ENCODE measurements at places on chromosomes 5 and 9.

DNA sequence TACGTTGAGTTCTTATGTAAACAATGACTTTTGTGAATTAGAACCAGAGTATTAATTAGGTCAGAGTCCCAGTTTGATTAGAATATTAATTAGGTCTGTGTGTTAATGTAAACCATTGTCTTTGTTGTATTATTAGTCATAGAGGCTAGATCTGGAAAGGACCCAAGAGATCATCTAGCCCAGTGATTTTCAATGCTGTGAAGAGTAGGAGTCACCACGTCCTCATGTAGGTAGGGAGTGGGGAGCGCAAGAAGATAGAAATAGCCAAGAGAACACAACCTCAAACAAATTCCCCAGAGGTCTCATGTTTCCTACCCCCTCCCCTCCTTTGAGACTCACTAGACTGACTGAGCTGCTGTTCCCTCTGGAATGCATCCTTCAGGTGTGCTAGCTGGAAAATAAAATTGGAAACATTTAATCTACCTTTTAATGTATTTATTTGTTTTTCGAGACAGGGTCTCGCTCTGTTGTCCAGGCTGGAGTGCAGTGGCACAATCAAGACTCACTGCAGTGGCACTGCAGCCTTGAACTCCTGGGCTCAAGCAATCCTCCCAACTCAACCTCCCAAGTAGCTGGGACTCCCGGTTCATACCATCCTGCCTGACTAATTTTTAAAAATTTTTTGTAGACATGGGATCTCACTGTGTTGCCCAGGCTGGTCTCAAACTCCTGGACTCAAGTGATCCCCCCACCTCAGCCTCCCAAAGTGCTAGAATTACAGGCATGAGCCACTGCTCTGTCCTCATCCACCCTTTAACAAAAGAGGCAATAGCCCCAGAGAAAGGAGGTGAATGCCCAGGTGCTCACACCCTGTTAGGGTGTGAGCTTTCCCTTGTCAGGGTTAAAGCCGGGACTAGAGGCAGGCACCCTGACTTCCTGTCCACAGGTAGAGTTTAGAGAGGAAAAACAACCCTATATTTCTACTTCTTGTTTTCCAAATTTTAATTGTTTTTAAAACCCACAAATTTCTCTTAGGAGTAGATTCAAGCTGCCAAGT lies 92.9 kb downstream of the INIP start:
- DNase-seq = no peak

DNA sequence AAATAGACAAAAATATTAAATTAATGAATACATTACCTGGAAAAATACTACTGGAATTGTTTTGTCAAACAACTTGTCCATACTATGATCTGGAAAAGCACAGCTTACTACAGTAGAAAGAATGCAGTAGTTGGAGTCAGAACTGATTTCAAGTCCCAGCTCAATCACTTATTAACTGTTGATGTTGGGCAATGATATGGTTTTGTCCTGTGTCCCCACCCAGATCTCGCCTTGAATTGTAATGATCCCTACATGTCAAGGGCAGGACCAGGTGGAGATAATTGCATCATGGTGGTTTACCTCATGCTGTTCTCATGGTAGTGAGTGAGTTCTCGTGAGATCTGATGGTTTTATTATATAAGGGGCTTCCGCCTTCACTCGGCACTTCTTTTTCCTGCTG lies 247.5 kb downstream of the CD180 start:
- no peak for DNase-seq

- DNase-seq = no peak
Observed at GRCh38 chr5:124546643-124547042, 199.8 kb downstream of the ZNF608 start.

GRCh38 chr5:110268283-110268682 lies 458.2 kb downstream of the TMEM232 start:
- no peak for DNase-seq

GRCh38 chr9:70160686-70161600 lies 97.8 kb upstream of the SMC5 start:
- no peak for DNase-seq

GRCh38 chr9:126696401-126697145 lies 82.8 kb downstream of the LMX1B start:
- DNase-seq = no peak

- no peak for DNase-seq
Observed at GRCh38 chr9:72440378-72440777, 75.4 kb upstream of the ZFAND5 start.

DNA sequence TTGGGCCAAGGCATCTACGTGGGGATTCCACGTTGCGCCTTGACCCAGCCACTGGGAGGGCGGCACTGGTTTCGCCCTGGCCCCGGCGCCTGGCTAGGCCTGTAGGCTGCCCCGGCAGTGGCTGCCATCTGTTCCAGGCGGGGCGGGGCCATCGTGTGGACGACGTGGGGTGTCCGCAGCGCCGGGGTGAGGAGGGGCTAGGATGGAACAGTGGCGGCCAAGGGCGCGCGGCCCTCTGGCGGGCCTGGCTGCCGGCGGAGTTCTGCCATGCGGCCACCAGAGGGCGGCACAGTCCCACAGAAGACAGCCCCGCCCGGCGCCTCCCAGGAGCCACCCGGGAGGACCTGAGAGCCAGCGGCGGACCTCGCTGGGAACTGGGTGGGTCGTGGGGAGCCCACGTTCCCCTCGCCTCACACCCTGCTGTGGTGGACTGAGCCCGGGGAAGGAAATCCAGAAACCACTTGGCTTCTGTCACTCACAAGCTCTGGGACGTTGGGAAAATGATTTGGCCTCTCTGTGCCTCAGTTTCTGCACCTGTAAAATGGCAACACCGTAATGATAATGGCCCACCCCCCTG lies 22.6 kb upstream of the RAPGEF1 start:
- DNase-seq = peak; percentile 58

- no peak for DNase-seq
Observed at GRCh38 chr5:64775291-64775690, 6.6 kb downstream of the CWC27 start.

DNA sequence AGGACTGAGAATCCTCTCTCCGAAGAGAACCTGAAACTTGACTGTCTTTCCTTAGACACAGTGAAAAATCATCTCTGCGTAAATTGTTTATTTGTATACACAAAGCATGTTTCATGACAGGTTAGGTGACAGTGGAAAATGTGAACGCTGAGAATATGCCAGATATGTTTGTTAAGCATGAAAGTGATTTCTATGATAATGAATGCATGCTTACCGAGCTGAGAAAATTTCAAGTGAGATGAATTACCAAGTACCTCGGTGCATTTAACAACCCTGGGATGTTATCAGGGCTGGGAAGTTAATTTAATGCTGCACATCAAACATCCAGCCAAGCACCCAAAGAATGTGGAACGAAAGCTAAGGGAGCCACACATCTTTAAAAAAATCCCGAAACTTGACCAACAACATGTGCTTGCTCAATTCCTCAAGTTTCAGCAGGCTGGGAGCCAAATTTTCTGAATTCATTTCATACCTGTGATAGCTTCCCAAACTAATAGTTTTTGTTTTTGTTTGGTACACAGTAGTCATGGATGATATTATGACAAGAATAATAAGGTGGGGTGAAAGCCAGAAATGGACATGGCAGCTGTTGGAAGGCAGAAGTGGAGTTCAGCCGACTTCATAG lies 336.9 kb downstream of the ARHGEF28 start:
- DNase-seq = no peak

GRCh38 chr5:147382776-147383175 lies 127.1 kb downstream of the DPYSL3 start:
- DNase-seq = no peak

- no peak for DNase-seq
Observed at GRCh38 chr5:177438468-177438867, 8.1 kb upstream of the PRR7 start.

- DNase-seq = no peak
Observed at GRCh38 chr5:149474198-149474597, 77.0 kb downstream of the CSNK1A1 start.

DNA sequence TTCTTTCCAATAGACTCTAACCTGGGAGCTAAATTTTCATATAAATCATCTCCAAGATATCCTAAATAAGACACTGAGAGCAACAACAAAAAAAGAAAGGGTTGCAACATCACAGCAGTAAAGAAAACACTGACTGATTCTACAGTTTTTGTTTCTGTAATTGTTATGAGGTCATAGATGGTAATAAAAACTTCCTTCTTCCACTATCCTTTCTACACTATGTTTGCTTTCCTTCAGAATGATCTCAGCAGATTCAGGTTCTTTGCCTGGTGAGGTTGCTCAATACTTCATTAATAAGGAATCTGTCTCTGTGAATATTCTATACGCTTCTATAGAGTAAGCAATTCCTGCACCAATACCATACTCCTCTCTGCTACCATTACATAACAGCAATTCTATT lies 835.6 kb upstream of the GRAMD2B start:
- DNase-seq = no peak

- DNase-seq = no peak
Observed at GRCh38 chr9:18393340-18394130, 80.4 kb upstream of the ADAMTSL1 start.

GRCh38 chr9:85185486-85186217 lies 516.1 kb downstream of the NTRK2 start:
- no peak for DNase-seq

DNA sequence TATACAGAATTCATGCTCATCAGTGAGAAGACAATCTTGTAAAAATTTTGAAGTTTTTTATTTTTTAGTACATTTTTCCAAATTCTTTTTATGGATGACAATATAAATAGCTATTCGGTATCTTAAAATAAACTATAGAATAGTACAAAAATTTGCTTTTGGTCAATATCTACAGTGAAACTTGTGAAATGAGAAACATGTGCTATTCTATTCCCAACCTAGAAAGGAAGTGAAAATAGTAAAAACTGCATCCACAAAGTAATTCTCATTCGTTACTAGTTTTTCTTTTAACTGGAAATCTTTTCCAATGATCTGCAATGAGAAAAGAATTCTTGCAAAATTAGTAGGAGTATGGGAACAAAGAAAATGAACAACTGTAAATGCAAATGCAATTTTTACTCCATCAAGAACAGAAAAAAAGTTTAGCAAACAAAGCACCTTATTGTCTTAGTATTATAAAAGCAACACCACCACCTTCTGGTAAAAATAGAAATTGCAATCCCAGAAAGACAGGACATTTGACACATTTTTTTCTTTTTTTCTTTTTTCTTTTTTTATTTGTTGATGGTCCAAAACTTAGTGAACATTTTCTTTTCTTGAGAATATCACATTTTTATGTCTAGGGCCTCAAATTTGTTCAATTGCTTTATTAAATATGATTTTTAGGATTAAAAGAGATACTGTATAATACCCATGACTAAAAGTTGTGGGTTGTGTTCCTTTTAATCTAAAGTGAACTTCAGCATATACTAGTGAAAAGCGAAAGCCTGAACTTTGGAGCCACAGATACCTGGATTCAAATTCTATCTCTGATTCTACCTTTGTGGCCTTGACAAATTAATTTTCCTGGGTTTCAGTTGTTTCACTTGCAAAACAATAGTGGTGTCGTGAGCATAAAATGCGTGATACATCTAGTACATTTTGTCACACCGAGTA lies 72.3 kb downstream of the SLCO4C1 start:
- no peak for DNase-seq

DNA sequence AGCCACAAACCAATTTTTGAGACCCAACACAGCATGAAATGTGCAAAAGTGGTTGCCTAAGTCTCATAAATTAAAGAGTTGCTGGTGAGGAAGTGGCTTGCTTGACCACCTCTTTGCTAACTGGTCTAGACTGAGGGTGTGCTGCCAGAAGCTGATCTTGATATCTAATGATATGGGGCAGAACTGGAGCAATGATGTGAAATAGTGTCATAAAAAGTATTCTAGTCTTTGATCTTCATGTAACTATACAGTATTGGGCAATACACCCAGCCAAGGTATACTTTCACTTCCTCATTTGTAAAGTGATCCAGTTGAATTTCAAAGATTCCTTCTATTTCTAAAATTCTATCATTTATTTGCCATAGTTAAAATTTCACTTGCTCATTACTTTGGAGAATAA lies 5.9 kb upstream of the YTHDC2 start:
- DNase-seq = no peak

DNA sequence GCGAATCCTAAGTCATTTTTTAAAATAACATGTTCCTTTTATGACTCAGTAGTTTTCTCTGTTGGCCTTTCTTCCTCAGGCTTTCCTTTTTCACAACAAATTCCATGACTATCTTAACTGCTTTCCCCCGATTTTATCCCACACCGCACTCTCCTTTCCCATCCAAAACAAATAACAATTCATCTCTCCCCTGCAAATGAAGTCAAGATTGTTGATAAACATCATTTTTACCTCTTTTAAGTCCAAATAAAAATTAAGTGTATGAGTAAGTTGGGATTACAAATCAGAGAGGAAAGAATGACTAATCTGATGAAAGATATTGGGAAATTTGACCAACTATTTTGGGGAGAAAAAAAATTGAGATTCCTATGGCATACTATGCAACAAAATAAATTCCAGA lies 47.3 kb downstream of the SEC61B start:
- DNase-seq = no peak

- DNase-seq = no peak
Observed at GRCh38 chr5:135514116-135514515, 21.6 kb downstream of the NEUROG1 start.

GRCh38 chr5:72917371-72917776 lies 38.5 kb upstream of the FCHO2 start:
- DNase-seq = no peak

GRCh38 chr5:77871946-77872345 lies 95.8 kb upstream of the TBCA start:
- no peak for DNase-seq

- DNase-seq = no peak
Observed at GRCh38 chr5:14172149-14172795, 29.1 kb downstream of the TRIO start.

- no peak for DNase-seq
Observed at GRCh38 chr9:134262035-134262434, 64.2 kb upstream of the RXRA start.

Data from activated naive CD4-positive, alpha-beta T cell (primary cell).